NCI-H526 (cell line): ENCODE measurements at places on chromosomes 12 and 14.

GRCh38 chr12:103102225-103102744 lies 144.8 kb downstream of the ASCL1 start:
- no peak for DNase-seq

- peak; percentile 23 for DNase-seq
Observed at GRCh38 chr14:90109858-90110257, 48.1 kb downstream of the KCNK13 start.

DNA sequence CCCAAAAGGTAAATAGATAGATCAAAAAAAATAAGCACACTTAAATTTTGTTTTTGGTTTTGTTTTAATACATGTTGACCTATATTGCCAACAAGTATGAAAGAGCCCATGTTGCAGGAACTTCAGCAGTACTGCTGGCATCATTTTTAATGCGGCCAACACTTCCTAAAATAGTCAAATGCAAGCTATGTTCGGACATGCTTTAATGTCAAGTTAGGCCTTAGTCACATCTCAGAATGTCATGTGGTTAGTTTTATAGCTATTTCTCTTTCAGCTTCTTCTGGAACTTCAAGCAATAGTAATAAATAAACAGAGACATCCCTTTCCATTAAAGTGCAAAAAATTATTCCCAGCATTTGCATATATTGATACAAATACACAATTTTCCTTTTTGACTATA lies 153.4 kb downstream of the PIK3C2G start:
- no peak for DNase-seq

- DNase-seq, result no peak
Observed at GRCh38 chr12:15669256-15669948, 119.8 kb downstream of the EPS8 start.

DNA sequence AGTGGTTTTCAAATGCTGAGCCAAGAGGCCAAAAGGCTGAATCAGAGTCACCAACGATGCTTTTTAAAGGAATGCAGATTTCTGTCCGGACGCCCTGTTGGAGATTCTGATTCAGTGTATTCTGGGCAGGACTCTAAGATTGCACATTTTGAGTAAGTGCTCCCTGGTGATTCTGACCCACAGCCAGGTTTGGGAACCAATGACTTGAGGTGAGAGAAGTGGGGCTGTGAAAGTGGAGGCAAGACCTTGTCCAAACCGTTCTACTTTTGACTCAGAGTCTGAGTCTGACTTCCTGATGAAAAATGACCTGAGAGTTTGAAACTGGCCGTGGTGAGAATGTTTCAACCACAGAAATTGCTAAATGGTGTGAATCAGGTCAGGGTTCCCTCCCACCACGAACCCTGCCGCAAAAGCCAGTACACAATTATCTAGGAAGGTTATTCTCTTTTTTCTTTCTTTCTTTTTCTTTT lies 90.2 kb downstream of the NTN4 start:
- DNase-seq, result no peak

- DNase-seq, result no peak
Observed at GRCh38 chr14:24941719-24942118, 108.2 kb downstream of the STXBP6 start.

GRCh38 chr12:66453844-66454243 lies 151.6 kb downstream of the HELB start:
- no peak for DNase-seq

DNA sequence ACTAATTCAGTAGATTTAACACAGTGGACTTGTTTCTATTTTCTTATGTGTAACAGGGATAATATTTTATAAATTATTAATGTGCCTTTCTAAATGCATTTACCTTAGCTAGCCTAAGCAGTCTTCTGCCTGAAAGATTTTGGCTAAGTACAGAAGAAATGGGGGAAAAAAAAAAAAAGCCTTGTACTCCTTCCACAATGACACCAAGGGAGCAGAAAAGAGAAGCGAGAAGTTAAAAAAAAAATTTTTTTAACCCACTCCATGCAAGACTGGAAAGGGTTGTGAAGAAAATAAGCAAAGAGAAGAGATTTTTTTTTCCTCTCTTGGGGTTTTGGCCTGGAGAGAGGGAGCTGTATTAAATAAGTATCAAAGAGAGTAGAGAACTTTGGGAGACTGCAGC lies 28.7 kb downstream of the NELL2 start:
- no peak for DNase-seq

GRCh38 chr12:50110762-50111351 lies 1.2 kb upstream of the COX14 start:
- DNase-seq, result peak; percentile 83

GRCh38 chr12:126019385-126019784 lies 954.1 kb downstream of the AACS start:
- DNase-seq, result no peak

GRCh38 chr12:72075401-72075800 lies 136.8 kb downstream of the TPH2 start:
- DNase-seq, result no peak

- DNase-seq, result no peak
Observed at GRCh38 chr12:38386205-38386985, 69.8 kb downstream of the ALG10B start.
